Hepatocyte (in vitro differentiated cells): ENCODE measurements at places on chromosomes 11 and 22. TPM values are rescaled to one million over a fixed set of nuclear protein-coding genes. Genes with fewer than 3 reads are reported as not detected.

The CCDC15 gene
- 1.3 and 2.3 TPM in 2 replicates for total RNA-seq

The C11orf91 gene
- not detected in 2 replicates for total RNA-seq

The C1QTNF4 gene
- 0.32 and 0.73 TPM in 2 replicates for total RNA-seq

The CATSPER1 gene
- total RNA-seq, result not detected in 2 replicates

The TMEM132A gene
- total RNA-seq, result 33.7 and 44.3 TPM in 2 replicates

The MCHR1 gene
- total RNA-seq, result 0.50 and 1.1 TPM in 2 replicates

The CPSF7 gene
- total RNA-seq, result 29.7 and 39.6 TPM in 2 replicates

The C22orf31 gene
- not detected in 2 replicates for total RNA-seq

The GSTT2B gene
- total RNA-seq, result 0.24 and 1.3 TPM in 2 replicates

The OR4B1 gene
- total RNA-seq, result not detected in 2 replicates

The C11orf52 gene
- total RNA-seq, result 8.7 and 14.8 TPM in 2 replicates

The IL10RA gene
- 0.28 and 2.3 TPM in 2 replicates for total RNA-seq

The OR52H1 gene
- 0.28 TPM in 1 of 2 replicates, not detected in the other for total RNA-seq

The BAIAP2L2 gene
- total RNA-seq, result 3.3 and 4.4 TPM in 2 replicates

The TUB gene
- total RNA-seq, result 14.9 and 18.7 TPM in 2 replicates
